Daoy (cell line): ENCODE measurements at places on chromosomes 13 and 19.
A peak's percentile ranks its signal among the peaks of the same experiment; 100 is the strongest.

DNA sequence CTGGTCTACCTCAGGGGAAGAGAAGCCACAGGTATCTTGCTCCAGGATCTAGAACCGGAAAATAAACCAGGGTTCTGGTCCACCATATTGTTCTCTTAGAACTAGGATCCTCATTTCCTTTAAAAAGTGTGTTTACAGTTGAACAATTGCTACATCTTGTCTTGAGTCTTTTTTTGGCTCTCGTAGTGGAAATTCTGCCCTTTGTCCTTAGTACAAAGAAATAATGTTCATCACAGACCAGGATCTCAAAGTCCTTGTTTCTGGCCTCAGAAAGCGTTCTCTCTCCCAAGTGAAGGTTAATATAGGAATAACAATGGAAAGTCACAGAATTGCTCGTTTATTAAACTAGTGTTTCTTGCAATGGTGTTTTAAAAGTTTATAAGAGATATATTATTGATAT is 20.8 kb downstream of the KLF2 start:
- no peak for DNase-seq

- no peak for DNase-seq
These were observed 26.0 kb upstream of the MAB21L1 start for GRCh38 chr13:35502456-35502855.

GRCh38 chr19:11405846-11406643 is 13.1 kb downstream of the RGL3 start:
- DNase-seq, result peak; percentile 37

DNA sequence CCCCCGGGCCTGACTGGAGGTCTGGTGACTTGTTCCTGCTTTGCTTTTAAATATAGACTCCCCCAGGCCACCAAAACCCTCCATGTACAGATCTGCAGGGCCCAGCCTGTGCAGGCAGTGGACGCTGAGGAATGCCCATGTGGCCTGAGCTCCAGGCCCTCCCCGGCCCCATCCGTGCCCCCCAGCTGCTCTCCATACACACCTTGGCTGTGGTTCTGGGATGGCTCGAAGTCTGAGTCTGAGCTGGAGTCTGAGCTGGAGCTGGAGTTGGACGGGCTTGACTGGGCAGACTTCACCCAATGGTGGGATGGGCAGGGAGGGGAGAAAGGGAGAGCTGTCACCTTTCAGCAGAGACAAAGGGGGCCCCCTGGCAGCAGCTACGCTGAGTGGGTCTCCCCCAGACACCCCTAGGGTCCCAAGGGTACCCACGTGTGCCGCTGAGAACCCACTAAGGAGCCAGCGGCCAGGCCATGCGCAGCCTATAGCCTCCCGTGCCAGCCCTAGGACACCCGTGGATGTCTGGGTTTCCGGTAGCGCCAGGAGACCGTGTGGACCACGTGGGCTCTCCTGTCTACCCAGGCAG is 61.9 kb downstream of the MLLT1 start:
- no peak for DNase-seq

DNA sequence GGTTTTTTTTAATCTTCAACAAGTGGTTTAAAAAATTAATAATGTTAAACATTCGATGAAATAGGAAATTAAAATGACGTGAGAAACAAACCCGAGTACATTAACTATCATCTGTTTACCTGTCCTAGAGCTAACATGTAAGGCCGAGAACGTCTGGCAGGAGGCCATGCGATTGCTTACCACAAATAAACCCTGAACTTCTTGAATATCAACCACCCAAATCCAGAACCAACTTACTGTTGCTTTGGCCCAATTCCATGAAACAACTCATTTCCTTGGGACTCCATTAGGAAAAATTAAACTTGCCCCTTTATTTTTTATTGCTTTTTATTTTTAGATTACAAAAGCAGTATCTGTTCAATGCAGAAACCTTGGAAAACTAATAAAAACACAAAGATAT is 228.9 kb upstream of the IRS2 start:
- peak; percentile 60 for DNase-seq

- DNase-seq, result no peak
These were observed 18.3 kb downstream of the SIAH3 start for GRCh38 chr13:45833242-45833641.

- DNase-seq, result peak; percentile 39
These were observed 600 bp upstream of the HMGB1 start for GRCh38 chr13:30466358-30466714.

DNA sequence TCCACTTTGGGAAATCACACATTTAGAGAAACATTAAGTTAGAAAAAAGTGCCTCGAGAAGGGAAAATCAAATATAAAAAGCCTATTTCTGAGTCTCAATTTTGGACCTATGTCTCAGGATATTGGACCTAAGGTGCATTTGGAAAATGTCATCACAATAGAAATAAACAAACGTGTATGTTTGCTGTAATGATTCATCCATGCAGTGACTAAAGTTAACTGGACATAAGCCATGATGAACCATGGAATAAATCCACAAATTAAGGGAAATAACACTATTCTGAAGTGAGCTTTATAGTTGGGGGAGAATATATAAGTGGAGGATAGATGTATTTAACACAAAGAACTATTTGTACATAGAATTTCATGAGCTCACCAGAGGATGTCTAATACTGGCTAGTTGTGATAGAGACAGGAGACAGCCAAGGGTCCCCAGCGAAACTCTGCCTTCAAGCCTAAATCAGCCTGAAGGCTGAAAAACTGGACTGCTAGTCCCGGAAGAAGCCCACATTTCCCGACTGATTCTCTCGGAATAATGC is 963.3 kb upstream of the SPRY2 start:
- DNase-seq, result no peak

DNA sequence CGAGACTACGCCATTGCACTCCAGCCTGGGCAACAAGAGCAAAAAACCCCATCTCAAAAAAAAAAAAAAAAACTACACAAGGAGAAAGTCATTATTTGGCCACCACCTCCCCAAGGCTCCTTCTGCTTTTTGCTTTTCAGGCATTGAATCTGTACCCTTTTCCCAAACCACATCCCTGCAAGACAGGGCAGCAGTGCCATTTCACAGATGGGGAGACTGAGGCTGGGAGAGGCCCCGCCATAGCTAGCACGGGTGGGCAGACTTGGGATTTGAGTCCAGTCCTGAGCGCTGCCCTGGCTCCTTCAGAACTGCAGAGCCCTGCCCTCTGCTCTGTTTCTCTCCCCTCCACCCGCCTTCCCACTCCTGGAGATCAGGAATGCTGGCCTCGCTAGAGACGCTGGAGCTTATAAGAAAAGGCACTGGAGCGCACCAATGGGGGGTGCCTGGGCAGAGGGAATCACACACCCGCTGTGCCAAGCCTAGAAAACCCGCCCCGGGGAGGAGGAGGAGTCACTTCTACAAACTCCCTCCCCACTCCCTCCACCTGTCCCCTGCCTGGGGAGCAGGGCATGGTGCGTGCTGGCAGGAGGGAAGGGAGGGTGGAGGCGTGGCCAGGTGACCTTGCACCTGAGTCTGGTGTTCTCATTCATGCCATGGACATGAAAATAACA is 17.6 kb downstream of the TJP3 start:
- no peak for DNase-seq

DNA sequence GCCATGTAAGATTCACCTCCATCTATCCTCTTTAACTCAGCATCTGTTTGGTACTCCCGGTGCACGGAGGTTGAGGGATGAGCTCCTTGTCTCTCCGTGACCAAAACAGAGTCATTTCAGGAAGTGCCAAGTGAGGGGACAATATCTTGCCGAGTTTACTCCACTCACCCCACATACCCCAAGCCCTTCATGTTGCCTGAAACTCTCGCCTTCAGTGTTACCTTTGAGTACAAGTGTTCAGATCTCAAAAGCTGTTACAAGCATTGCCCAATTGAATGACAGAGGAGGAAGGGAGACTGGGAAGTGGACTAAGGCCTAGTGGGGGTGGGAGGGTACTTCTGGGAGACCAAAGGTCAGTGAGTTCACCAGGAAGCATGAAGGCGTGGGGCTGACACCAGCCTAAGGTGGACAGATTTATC is 6.0 kb upstream of the SIGLEC12 start:
- no peak for DNase-seq

DNA sequence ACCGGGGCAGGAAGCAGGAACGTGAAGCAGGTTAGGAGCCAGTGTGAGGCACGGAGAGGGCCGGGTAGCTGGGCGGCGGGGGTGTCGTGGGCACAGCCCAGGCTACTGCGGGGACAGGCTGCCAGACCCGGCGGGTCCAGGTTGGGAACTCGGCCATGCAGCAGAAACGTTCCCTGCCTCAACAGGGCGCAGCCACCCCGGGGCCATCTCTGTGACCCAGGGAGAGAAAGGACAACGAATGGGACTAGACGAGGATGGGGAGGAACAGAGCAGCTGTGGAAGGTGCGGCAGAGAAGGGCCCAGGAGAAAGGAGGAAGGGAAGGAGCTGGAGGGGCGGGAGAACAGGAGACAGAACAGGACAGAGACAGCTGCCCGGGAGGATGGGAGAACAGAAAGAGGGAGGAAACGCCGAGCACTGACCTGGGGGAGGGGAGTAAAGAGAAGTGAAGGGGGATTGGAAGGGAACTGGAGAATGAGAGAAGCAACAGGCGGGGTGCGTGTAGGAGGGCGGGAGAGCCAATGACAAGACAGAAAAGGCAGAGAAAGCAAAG is 12.9 kb upstream of the GARIN5A start:
- DNase-seq, result no peak

DNA sequence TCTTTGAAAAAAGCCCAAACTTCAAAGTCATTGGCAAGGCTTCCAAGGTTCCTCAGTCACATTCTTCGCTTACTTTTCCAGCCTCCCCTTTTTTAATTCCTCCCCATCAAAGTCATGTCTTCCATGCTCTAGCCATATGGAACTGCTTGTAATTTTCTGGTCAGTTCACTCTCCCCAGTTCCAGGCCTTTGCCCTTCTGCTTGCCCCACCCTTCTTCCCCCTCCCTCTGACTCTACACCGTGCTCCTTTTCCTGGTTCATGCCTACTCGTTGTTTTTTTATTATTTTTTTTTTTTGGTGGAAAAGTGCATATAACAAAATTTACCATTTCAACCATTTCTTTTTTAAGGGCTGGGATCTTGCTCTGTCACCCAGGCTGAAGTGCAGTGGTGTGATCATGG is 102.3 kb downstream of the UBL3 start:
- DNase-seq, result no peak

- DNase-seq, result peak; percentile 29
These were observed 45.5 kb upstream of the C13orf46 start for GRCh38 chr13:114019367-114019766.
